ENCODE measurements at places on chromosomes 7 and 10.

DNA sequence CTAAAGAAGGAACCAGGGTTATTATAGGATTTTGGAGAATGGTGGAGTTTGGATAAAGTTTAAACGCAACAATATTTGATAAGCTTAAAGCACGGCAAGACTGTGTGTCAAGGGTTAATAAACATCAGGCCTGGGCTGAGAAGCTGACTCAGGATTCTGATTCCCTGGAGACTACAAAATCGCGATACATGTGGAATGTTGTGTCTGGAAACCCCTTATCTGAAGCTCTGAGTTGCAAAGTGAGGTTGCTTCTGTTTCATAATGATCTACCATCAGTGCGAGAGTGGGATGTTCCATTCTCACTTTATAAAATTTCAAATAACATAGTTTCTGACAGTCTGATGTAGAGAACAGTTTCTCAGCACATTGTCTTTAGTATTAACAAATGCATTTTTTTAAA, 7.8 kb downstream of the C1GALT1 start:
- DNase-seq = no peak

GRCh38 chr7:88127637-88128290, 92.1 kb downstream of the SRI start:
- DNase-seq = no peak

- DNase-seq = no peak
Measured at GRCh38 chr7:2106924-2107323, 125.8 kb downstream of the MAD1L1 start.

GRCh38 chr10:97999066-97999922, 31.1 kb downstream of the CRTAC1 start:
- DNase-seq = no peak

GRCh38 chr7:135799881-135800280, 51.3 kb upstream of the FAM180A start:
- DNase-seq = no peak

DNA sequence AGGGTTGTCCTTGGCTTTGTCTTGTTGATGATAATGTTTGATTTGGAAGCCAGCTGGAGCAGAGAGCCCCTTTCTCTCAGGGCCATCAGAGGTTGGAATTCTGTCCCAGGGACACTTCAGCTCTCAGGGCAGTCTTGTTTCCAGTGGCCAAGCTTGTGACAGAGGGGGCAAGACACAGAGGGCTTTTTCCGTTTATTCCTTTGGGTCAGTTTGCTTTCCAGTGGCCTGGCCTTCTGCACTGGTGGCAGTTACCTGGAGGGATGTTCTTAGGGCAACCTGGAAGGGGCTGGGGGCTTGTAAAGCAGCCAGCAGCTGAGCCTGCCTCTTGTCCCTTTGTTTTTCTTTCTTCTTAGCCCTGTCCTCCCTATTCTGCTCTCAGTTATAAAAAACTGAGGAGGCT, 62.7 kb downstream of the MTURN start:
- DNase-seq = no peak
